Stimulated activated CD8-positive, alpha-beta memory T cell treated with anti-CD3 and anti-CD28 coated beads, Interleukin-4, amount 100 ng/mL, for 4 hours (primary cell): ENCODE measurements at places on chromosomes 12 and 14.

- DNase-seq, result no peak
These were observed 83.3 kb downstream of the PUS7L start for GRCh38 chr12:43675048-43675904.

- no peak for DNase-seq
These were observed 51.6 kb upstream of the ABCC9 start for GRCh38 chr12:21992823-21993222.

GRCh38 chr12:89655841-89656240, 52.8 kb downstream of the ATP2B1 start:
- DNase-seq, result no peak

GRCh38 chr12:94982456-94982855, 21.0 kb downstream of the NDUFA12 start:
- no peak for DNase-seq

GRCh38 chr12:121628037-121628436, 1.7 kb downstream of the ORAI1 start:
- DNase-seq, result no peak

GRCh38 chr14:105894125-105894977, 368.0 kb downstream of the TMEM121 start:
- DNase-seq, result no peak

GRCh38 chr12:16369156-16369555, 21.7 kb downstream of the MGST1 start:
- no peak for DNase-seq
